Endothelial cell of umbilical vein (primary cell): ENCODE measurements at places on chromosomes 5 and 9. TPM values are rescaled to one million over a fixed set of nuclear protein-coding genes. Genes with fewer than 3 reads are reported as not detected.

Gene IFNA8
- polyA plus RNA-seq = not detected in 2 replicates

Gene TIGD6
- 5.0 and 5.4 TPM in 2 replicates for polyA plus RNA-seq

Gene F2R
- polyA plus RNA-seq = 599 and 624 TPM in 2 replicates

Gene MSX2
- not detected in 2 replicates for polyA plus RNA-seq

Gene GFI1B
- polyA plus RNA-seq = 0.04 TPM in 1 of 2 replicates, not detected in the other

Gene MEGF10
- polyA plus RNA-seq = 0.30 and 0.41 TPM in 2 replicates

Gene ITGA2
- polyA plus RNA-seq = 8.9 and 11.2 TPM in 2 replicates

Gene SLC23A1
- not detected in 2 replicates for polyA plus RNA-seq

Gene PTPRD
- polyA plus RNA-seq = 5.7 and 6.5 TPM in 2 replicates

Gene PLCXD3
- polyA plus RNA-seq = not detected in 2 replicates
